ENCODE measurements at places on chromosomes 5 and 9. TPM values are rescaled to one million over a fixed set of nuclear protein-coding genes. Genes with fewer than 3 reads are reported as not detected.

The BSPRY gene
- total RNA-seq: not detected

The KCNMB1 gene
- 0.29 TPM for total RNA-seq

DNA sequence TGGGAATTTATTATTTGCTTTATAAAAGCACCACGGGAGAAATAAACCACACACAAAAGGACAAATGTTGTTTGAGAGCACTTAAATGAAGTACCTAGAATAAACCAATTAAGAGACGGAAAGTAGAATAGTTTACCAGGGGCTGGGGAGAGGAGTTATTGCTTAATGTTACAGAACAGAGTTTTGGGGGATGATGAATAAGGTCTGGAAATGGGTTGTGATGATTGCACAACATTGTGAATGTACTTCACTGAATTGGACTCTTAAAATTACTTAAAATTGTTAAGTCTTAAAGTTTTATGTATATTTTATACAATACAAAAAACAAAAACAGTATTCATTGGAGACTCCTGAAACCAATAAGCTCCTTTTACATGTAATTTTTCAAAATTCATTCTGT is 1.5 kb downstream of the ZBTB43 start:
- peaks cover 10% of the 10 kb centered on the region for H3K4me1 ChIP-seq
- no peak overlapping the region for H3K27ac ChIP-seq
- no peaks in the 10 kb centered on the region for H3K27me3 ChIP-seq
- DNase-seq: no peak
- no peaks in the 10 kb centered on the region for H3K36me3 ChIP-seq

DNA sequence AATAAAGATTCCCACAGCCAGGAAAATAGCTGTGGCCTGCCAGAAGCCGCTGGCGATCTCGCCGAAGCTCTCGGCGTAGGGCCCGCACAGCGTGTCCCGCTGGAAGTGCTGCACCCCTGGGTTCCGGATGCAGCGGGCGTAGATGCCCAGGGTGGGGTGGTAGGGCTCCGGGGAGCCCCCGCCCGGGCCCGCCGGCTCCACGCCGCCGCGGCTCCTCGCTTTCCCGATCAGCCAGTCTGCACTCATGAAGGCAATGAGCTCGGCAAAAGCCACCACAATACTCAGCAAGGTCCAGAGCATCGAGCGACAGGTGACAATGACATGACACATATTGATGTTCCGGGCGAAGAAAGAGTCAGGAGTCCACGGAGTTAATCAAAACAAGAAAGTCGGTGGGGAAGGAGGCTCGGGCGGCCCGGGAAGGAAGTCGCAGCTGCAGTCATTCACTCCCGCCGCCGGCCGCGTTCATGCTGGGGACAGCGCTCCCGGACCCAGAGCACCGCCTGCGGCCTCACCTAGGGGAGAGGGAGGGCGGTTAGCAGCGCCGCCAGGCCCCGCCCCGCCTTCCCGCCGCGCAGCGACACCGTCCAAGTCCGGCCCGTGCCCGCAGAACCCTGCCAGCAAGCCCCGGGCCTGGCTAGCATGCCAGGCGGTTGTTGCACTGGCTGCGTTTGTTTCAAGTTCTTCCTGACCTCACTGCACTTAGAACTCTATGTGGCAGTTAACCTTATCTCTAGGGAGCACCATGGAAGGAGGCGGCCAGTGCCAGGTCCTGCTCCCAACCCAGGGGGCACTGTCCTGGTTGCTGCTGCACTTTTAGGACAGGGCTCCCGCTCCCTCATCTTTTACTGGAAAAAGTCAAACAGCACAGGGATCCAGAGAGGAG is 138.4 kb downstream of the LHFPL2 start:
- no peak overlapping the region for H3K4me3 ChIP-seq
- DNase-seq: peak; percentile 60
- no peaks in the 10 kb centered on the region for H3K27me3 ChIP-seq

GRCh38 chr5:171592736-171593135 is 173.3 kb downstream of the FGF18 start:
- no peak for DNase-seq
- peaks cover 17% of the 10 kb centered on the region for H3K4me1 ChIP-seq
- H3K27ac ChIP-seq: no peak overlapping the region
- no peak overlapping the region for H3K4me3 ChIP-seq
- H3K27me3 ChIP-seq: peaks cover 3% of the 10 kb centered on the region
- H3K36me3 ChIP-seq: no peaks in the 10 kb centered on the region

Measured in endothelial cell of umbilical vein (primary cell).